ENCODE measurements at places on chromosomes 11 and 22. TPM values are rescaled to one million over a fixed set of nuclear protein-coding genes. Genes with fewer than 3 reads are reported as not detected.

- no peak overlapping the region for H3K4me3 ChIP-seq
- no peak for DNase-seq
- H3K27ac ChIP-seq, result no peak overlapping the region
- H3K27me3 ChIP-seq, result no peaks in the 10 kb centered on the region
- H3K36me3 ChIP-seq, result no peaks in the 10 kb centered on the region
Observed at GRCh38 chr11:104823657-104824056, 74.6 kb downstream of the CASP12 start.

DNA sequence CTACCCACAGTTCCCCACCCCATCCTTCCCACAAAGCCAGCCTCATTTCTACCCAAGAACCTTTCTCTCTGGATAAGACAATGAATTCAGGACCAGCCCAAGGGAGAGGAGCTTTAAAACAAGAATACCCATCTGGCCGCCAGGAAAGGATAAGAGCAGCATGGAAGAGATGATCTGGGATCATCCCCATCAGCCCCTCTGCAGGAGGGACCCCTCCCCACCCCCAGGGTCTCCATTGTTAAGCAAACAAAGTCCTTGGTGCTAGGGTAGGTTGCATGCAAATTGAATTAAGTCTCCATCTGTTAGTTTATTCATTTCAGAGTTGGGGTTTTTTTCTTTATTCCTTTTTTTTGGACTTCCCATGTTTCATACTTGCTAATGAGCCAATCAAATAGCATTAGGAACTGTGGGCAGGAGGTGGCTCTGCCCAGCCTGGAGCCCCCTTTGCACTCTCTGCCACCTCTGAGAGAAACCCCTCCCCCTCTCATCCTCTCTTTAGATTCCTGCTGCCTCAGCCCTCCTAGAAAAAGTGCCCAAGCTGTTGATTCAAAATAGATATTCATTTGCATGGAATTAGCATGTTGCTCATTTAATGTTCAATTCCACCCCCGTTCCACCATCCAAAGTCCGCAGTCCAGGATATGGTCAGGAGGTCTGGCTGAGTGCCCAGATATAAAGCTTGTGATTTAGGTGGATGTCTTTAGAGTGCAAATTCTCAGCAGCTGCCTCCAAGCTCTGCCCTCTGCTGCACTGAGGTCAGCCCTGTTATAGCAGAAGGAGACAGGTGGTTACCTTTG, 138.5 kb upstream of the NCAM1 start:
- DNase-seq, result no peak
- no peaks in the 10 kb centered on the region for H3K27me3 ChIP-seq
- no peak overlapping the region for H3K4me3 ChIP-seq
- no peaks in the 10 kb centered on the region for H3K36me3 ChIP-seq
- no peak overlapping the region for H3K27ac ChIP-seq

Gene MIOX
- 1.7 TPM for polyA plus RNA-seq

Gene TRIOBP
- polyA plus RNA-seq, result 29.8 TPM

Gene TMEM121B
- 0.23 TPM for polyA plus RNA-seq

- no peak for DNase-seq
- H3K36me3 ChIP-seq, result no peaks in the 10 kb centered on the region
- H3K27ac ChIP-seq, result no peak overlapping the region
- peaks cover 22% of the 10 kb centered on the region for H3K4me1 ChIP-seq
- H3K4me3 ChIP-seq, result no peak overlapping the region
Observed at GRCh38 chr11:78262238-78262637, 73.5 kb downstream of the USP35 start.

Gene RNF214
- polyA plus RNA-seq, result 12.0 TPM

DNA sequence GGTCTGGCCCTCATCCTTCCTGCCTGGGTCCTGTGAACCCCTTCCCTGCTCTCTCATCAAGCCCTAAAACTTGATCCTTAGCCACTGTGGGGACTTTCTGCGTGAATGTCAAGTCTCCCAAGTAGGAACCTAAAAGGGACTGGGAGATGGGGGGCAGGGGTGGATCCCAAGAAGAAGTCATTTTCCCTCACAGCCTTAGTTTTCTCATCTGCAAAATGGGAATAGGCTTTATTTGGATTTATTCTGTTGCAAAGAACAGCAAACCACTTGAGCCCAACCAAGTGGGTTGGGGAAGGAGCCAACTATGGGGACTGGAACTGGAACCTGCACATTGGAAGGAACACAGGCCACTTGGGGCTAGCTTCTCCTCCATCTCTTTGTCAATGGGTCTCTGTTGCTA, 36.8 kb downstream of the NEU3 start:
- H3K27ac ChIP-seq, result no peak overlapping the region
- H3K4me1 ChIP-seq, result no peaks in the 10 kb centered on the region
- no peaks in the 10 kb centered on the region for H3K36me3 ChIP-seq
- DNase-seq, result no peak
- H3K27me3 ChIP-seq, result no peaks in the 10 kb centered on the region

Gene PATE4
- polyA plus RNA-seq, result 0.11 TPM

- no peak for DNase-seq
- no peak overlapping the region for H3K4me3 ChIP-seq
- no peaks in the 10 kb centered on the region for H3K27me3 ChIP-seq
- H3K27ac ChIP-seq, result no peak overlapping the region
Observed at GRCh38 chr11:60570970-60571369, 55.8 kb downstream of the MS4A13 start.

Gene PKP3
- polyA plus RNA-seq, result 26.5 TPM

Gene C22orf31
- 0.80 TPM for polyA plus RNA-seq

DNA sequence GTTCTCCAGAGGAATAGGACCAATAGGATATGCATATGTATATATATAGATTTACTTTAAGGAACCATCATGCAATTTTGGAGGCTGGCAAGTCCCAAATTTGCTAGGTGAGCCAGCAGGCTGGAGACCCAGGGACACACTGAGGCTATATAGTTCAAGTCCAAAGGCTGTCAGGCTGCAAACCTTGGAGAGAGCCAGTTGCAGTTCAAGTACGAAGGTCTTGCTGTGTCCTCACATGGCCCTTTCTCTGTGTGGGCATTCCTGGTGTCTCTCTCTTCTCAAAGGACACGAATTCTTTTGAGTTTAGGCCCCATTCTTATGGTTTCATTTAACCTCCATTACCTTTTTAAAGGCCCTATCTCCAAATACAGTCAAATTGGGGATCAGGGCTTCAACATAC, 134.4 kb upstream of the SORL1-AS1 start:
- peaks cover 33% of the 10 kb centered on the region for H3K36me3 ChIP-seq
- no peak for DNase-seq
- peaks cover 9% of the 10 kb centered on the region for H3K4me1 ChIP-seq
- no peak overlapping the region for H3K4me3 ChIP-seq

DNA sequence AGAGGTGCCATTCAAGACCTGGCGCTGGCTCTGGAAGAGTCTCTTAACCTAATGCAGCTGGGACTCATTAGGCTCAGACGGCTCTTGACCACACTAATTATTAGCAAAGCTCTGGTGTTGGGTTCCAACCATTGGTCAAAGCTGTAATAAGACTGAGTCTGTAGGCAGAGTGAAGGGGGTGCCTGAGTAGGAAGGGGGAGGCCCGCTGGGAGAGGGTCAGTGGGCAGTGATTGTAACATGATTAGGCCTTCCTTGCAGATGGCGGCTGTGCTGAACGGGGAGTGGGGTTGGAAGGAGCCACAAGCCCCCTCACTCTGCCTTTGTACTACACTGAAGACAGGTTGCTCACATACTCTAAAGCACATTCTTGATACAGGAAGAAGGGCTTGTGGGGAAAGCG, 5.2 kb downstream of the SRPRA start:
- peaks cover 59% of the 10 kb centered on the region for H3K36me3 ChIP-seq
- H3K4me1 ChIP-seq, result peaks cover 10% of the 10 kb centered on the region
- H3K27me3 ChIP-seq, result no peaks in the 10 kb centered on the region
- no peak overlapping the region for H3K27ac ChIP-seq
- H3K4me3 ChIP-seq, result no peak overlapping the region
- DNase-seq, result no peak

DNA sequence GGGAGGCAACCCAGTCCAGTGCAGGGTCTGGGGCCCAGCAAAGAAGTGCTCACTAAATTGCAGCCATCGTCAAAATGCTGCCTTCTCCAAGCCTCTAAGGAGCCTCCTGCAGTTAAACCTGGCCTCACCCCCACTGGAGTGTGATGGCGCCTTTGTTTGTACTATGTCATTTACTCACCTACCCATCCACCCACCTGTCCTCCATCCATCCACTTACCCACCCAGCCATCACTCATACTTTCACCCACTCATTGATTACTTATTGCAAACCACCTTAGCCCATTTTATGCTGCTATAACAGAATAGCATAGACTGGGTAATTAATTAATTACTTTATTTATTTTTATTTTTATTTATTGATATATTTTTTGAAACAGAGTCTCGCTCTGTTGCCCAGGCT, 28.8 kb upstream of the PPFIA1 start:
- H3K36me3 ChIP-seq, result no peaks in the 10 kb centered on the region
- H3K4me1 ChIP-seq, result no peaks in the 10 kb centered on the region
- peaks cover 4% of the 10 kb centered on the region for H3K27me3 ChIP-seq
- no peak overlapping the region for H3K27ac ChIP-seq
- DNase-seq, result no peak

DNA sequence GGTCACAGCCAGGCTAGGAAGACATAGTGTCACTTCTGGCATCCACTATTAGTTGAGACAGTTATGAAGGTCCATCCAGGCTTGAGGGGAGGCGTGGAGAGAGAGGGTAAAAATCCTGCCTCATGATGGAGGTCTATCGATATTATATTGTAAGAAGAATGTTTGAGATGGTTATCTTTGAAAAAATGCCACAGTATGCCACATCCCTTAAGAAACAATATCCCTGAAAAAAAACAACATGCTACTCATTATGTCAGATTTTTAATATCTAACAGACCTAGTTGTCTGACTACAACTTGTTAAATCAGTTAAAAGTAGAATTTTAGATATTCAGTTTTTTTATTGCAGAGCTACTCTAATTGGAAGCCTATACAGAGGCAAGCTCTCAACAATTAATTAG, 121.7 kb upstream of the SLC5A12 start:
- H3K4me1 ChIP-seq, result no peaks in the 10 kb centered on the region
- H3K27me3 ChIP-seq, result no peaks in the 10 kb centered on the region
- H3K27ac ChIP-seq, result no peak overlapping the region
- DNase-seq, result no peak
- H3K4me3 ChIP-seq, result no peak overlapping the region

- no peaks in the 10 kb centered on the region for H3K27me3 ChIP-seq
- H3K36me3 ChIP-seq, result no peaks in the 10 kb centered on the region
- H3K4me1 ChIP-seq, result peaks cover 4% of the 10 kb centered on the region
Observed at GRCh38 chr11:95344932-95345642, 114.1 kb upstream of the SESN3 start.

- no peak overlapping the region for H3K4me3 ChIP-seq
- DNase-seq, result no peak
- H3K36me3 ChIP-seq, result no peaks in the 10 kb centered on the region
- H3K4me1 ChIP-seq, result no peaks in the 10 kb centered on the region
- H3K27ac ChIP-seq, result no peak overlapping the region
- H3K27me3 ChIP-seq, result no peaks in the 10 kb centered on the region
Observed at GRCh38 chr11:131409345-131409744, 38.9 kb downstream of the NTM start.

Gene KCNC1
- polyA plus RNA-seq, result 0.30 TPM

- no peaks in the 10 kb centered on the region for H3K27me3 ChIP-seq
- no peak overlapping the region for H3K27ac ChIP-seq
- peak; percentile 55 for DNase-seq
- H3K36me3 ChIP-seq, result peaks cover 66% of the 10 kb centered on the region
Observed at GRCh38 chr11:3109921-3110706, 52.9 kb upstream of the CARS1 start.

GRCh38 chr11:13109616-13110015, 100.5 kb downstream of the RASSF10 start:
- H3K4me3 ChIP-seq, result no peak overlapping the region
- H3K27me3 ChIP-seq, result no peaks in the 10 kb centered on the region
- no peaks in the 10 kb centered on the region for H3K36me3 ChIP-seq
- no peaks in the 10 kb centered on the region for H3K4me1 ChIP-seq
- no peak for DNase-seq
- H3K27ac ChIP-seq, result no peak overlapping the region

DNA sequence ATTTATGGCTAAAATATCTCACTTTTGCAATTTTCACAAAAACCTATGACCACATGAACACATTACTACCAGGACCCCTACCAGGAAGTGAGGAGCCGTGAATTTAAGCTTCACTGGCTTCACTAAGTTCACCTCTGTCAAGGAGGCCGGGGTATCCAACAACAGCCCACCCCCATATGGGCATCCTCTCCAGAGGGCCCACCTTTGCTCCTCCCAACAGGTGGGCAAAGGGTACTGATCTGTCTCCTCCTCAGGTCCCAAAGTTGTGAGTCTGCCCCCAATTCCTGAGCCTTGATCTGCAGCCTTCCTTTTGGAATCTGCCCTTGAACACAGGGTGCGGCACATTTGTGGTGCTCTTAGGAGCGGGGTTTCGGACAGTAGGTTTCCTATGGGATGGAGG, 66.9 kb downstream of the OTOG start:
- no peak for DNase-seq
- no peaks in the 10 kb centered on the region for H3K4me1 ChIP-seq
- H3K4me3 ChIP-seq, result no peak overlapping the region
- H3K36me3 ChIP-seq, result no peaks in the 10 kb centered on the region

DNA sequence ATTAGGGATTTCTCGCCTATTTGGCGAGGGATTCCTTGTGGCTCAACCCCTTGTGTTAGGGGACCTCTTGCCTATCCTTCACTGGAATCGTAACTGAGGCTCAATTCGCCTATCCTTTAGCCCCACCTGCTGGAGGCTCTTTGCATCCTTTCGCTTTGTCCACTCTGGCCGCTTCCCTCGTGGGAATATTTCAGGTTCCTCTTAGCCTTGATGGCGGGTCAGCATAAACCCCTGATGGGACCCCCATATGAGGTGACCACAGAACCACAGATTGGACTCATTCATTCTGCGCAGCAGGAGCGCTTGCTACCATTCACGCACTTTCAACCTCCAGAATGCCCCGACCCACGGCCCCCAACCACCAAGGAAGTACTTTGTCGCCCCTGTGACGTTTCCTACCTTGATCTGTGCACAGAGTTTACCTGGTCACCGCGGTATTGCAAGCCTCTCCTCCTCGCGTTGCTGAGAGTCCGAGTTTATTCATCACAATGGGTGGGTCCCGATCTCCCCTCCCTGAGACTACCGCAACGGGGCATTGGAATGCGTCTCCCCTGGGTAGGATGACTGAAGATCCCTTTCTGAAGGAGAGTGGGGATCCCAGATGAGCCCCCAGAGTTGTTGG, at the start of gene OR52N2:
Gene OR52N2 (plus strand): TSS at position 425 of the 622 bp plus-strand sequence. CDS start 11,412 bp downstream, outside the sequence.
- H3K36me3 ChIP-seq, result no peaks in the 10 kb centered on the region
- peak; percentile 49 for DNase-seq
- no peak within 1 kb of the TSS for H3K27ac ChIP-seq
